ENCODE measurements at places on chromosomes 6 and 20.

DNA sequence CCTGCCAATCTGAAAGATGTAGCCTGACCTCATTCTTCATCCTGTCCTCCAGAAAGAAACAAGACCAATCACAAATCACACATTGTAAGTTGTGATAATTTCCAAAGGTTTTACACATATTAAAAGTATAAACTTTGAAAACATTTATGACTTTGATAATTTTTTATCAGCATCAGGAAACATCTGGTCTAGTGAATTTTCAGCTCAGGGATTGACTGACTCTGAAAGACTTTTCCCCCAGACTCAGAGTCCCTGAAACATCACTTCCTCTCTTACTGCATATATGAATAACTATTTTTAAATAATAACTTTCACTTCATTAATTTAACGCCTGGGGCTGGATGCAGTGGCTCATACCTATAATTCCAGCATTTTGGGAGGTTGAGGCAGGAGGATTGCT lies 48.5 kb upstream of the SSTR4 start:
- no peak for DNase-seq

DNA sequence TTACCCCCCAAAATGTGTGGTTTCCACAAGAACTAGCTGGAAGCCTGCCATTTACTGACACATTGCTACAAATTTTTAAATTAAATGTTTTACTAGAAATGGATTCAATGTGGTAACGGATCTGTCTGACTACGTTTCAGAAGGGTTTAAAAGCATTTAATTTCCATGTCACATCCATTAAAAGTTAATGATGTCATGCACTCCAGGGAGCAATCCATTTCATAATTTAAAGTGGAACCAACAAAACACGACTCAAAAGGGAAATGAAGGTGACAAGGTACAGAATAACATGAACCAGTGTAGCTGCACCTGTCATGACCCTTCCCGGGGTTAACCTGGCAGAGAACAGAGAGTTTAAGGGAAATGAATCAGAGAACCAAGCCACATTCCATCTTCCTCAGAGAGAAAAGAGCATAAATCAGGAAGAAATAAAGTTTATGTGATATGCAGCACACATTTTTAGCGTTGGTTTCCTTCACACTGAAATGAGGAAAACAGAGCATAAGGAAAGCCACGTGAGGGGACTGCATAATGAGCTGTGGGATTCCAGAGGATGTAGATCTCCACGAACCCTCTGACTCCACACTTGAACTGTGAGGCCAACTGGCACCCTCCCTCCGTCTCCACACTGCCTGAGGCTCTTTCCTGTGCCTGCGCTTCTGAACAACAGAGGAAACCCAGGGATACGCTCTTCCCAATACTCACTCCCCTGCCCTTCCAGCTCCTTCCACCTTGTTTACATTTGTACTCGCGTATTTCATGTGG lies 170.3 kb upstream of the AHI1 start:
- no peak for DNase-seq

DNA sequence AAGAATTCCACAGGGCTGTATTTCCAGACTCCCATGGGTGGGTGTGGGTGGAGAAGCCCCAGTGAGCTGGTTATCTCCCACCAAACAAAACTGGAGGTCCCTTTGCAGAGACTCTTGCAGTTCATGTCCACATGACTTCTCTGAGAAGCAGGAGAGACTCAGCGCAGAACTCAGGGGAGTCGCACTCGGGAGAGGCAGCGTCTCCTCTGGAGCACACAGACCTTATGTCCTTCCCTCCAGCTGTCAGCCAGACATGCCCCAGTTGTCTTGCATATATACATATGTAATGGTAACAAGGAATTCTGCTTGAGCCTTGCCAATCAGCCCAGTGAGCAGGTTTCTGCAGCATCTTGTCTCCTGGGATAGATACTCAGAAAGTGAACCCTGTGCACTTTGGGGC lies 23.8 kb downstream of the MYT1 start:
- no peak for DNase-seq

DNA sequence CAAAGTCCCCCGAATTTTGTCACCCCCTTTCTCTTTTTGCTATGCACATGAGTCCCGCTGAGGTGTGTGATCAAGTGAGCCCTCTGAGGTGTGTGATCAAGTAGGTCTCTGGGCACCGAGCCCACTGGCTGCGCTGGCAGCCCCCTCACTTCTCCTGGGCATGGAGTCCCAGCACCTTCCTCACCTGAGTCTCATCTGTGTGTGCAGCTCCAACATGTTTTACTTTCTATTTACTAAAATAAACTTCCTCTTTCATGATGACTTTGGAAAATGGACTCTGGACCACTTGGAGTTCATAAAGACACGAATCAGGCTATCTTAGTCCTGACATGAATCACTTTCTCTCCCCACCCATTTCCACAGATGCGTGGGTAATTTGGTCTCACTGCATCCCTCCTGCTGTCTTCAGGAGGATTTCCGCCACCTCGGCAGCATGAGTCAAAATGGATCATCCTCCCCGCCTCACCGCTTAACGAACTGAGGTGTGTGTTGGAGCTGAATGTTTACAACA lies 39.8 kb downstream of the PRDM1 start:
- no peak for DNase-seq

DNA sequence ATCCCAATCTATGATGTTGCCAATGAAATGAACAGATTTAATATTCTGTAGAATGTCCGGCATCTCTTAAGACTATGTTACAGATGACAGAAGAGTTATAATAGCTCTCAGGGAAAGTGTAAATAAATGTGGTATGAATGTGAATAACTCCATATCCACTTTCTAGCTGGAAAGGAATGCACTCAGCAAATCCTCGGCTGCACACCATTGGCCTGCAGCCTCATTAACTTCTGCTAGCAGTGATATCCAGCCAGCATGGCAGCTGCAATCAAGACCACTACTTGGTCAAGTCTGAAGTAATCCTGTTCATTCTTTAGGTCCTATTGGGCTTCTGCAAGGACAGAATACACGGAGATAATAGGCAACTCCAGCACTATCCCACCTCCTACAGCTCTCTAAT lies 17.3 kb upstream of the MICA start:
- DNase-seq: no peak

DNA sequence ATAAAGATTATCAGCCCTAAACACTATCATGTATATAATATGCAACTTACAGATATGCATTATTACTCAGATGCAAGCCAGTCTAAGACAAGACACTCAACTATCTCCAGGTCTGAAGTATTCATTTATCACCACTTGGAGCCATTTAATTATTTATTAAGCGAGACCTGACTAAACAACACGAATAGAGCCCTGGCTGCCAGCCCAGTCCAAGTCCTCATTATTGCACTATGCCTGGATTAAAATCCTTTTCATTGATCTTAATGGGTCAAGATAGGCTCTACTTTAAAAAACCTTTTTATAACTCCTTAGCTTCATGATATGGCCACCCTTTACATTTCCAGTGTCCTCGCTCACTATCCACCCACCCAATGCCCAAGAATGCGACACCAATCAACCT lies 183.1 kb upstream of the MARCKS start:
- no peak for DNase-seq

- DNase-seq: no peak
Measured at GRCh38 chr6:151661928-151662327, 145.6 kb upstream of the ESR1 start.

DNA sequence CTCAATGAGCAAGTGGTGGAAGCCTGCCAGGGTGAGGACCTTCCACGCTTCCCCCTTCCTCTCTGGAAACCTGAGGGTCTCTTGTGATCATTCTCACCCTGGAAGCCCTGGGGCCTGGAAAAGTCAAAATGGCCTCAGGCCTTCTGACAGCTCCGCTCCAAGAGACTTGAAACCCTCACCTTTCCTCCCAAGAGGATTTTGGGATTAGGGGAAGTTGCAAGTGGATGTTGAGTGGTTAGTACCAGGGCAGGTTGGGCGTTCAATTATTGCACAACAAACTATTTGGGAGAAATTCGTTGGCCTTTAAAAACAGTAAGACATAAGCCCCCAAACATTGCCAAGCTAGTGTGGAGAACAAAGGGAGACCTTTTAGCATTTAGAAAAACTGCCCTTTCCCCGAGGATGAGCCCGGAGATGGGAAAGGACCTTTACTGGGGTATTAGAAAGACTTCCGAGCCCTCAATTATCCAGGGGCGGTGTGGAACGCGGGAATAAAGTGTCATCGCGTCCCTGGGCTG lies 4.7 kb downstream of the NKX2-2 start:
- DNase-seq: no peak

- DNase-seq: peak; percentile 85
Measured at GRCh38 chr6:2245103-2245876, at the start of gene GMDS. Gene GMDS (minus strand): TSS chr6:2245605.

DNA sequence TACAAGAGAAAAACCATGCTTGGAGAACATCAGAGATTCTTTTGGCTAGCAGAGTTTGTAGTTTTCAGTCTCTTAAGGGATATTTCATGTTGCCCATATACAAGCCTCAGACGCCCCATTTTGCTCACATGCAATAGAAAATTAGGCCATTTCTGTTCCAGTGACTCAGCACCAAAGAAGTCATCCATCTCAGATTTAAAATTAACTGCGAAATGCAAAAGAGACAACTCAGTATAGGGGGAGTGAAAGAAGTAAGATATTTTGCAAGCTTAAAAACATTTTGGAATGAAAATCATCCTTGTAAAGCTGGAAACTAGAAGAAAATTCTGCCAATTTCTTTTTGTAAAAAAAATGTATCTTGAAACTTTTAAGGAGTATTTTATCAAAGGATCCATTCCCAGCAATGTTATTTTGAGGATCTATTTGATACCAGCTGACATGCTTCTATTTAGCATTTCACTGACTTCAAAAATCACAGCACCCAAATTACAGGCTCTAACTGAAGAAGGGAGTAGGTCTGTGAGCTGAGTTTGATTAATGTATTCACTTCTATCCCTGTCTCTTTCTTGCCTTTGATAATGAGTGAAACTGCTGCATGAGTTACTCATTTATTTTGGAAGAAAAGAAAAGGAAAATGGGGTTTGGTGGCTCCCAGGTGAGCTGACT lies 223.7 kb upstream of the SULF2 start:
- DNase-seq: no peak

- no peak for DNase-seq
Measured at GRCh38 chr20:36497856-36498255, 43.5 kb upstream of the MYL9 start.

- DNase-seq: no peak
Measured at GRCh38 chr6:18513253-18513798, 126.2 kb downstream of the RNF144B start.

- no peak for DNase-seq
Measured at GRCh38 chr6:129292836-129293235, 409.9 kb downstream of the LAMA2 start.

DNA sequence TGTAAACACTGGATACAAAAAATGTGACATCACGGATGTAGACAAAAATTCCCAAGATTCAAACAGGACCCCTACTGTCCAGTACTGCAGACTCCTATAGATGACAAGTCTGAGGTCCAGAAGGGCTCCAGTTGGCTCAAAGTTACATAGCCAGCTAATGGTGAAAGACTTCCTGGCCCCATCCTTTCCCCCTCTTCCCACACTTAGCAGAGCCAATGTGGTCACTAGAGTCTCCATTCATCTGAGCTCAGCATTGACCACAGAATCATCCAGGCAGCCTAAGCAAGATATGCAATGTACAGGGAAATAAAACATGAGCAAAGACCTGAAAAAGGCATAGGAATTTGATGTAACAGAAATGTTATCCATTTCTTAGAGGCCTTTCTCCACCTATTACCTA lies 180.5 kb downstream of the ADAT2 start:
- no peak for DNase-seq

Data from cerebellar cortex (tissue), 1 donor.